ENCODE measurements at places on chromosomes 12 and 14.

GRCh38 chr14:77027538-77028383 is 747 bp downstream of the IRF2BPL start:
- no peak for DNase-seq

- no peak for DNase-seq
These were observed 755 bp upstream of the ATF7IP start for GRCh38 chr12:14364583-14365271.

GRCh38 chr14:79576424-79576823 is 634.9 kb downstream of the DIO2 start:
- DNase-seq: no peak

- no peak for DNase-seq
These were observed 104.0 kb upstream of the PTPRB start for GRCh38 chr12:70741256-70741655.

- DNase-seq: peak; percentile 18
These were observed 436 bp downstream of the VPS33A start for GRCh38 chr12:122265886-122266229.

DNA sequence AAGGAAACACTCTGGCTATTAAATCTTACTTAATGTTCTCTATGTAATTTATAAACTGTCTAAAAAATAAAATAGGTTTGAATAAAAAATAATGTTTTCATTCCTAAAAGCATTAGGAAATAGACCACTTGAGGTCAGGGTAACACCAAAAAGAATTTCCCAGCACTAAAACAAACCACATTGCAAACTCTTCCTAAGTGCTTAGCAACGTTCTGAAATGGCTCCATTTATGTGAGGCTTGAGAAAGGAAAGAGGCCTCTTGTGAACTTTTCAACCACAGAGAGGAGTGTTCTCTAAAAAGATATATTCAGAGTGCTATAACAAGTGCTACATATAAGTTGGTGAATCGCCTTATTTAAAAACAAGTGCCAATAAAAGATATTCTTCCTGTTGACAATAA is 42.7 kb downstream of the ALX1 start:
- no peak for DNase-seq

DNA sequence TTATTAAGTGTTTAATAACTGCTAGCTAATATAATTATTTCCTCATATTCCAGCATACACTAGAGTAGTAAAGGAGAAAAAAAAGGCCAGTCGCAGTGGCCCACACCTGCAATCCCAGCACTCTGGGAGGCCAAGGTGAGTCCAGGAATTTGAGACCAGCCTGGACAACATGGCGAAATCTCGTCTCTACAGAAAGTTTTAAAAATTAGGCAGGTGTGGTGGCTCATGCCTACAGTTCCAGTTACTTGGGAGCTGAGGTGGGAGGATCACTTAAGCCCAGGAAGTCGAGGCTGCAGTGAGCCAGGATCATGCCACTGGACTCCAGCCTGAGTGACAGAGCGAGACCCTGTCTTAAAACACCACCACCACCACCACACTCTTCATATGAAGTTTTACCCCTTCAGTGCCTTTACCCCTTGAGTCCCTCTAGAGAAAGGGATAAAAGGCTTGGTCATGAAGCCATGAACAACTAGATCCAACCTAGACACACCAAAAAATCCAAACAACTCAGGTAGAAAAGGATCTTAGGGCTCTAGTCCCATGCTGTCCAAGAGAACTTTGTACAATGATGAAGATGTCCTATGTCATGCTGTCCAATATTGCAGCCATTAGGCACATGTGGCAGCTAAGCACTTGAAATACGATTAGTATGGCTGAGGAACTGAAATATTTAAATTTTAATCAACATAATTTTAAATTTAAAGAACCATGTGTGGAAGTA is 29.6 kb downstream of the ATXN2 start:
- no peak for DNase-seq

- DNase-seq: no peak
These were observed 193.9 kb downstream of the EMP1 start for GRCh38 chr12:13390381-13390861.

DNA sequence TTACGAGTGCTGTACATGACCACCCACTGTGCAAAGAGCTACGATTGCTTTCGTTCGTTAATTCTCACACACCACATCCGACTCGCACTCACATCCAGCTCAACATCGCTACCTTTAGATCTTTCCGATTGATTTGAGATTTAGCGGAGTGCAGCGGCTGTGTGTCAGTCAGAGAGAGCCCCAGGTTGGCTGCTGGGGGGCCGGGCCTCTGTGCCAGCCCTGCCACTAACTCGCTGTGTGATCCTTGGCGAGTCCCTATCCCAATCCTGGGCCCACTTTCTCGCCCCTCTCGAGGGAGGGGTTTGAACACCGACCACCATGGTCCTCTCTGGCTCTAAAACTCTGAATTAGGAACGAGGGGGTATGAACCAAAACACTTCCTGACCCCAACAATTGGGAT is 8.6 kb downstream of the DLK1 start:
- no peak for DNase-seq

DNA sequence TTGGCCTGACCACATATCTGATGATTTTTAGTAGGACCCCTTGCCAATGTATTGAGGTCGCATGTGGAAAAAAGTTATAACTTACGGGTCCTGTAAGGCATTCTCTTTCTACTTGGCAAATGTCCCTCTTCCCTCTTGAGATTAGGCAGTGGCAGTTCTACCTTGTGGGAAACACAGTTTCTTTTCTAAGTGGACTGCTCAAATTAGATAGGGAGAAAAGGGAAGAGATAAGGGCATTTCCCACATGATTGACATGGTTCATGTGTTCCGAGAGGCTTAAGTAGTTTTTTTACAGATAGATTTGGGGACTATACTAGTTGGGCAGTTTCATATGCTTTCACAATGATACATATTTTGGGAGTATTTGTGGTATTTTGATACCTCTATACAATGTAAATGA is 154.7 kb downstream of the FBXL14 start:
- DNase-seq: no peak

GRCh38 chr12:85350356-85350755 is 70.3 kb downstream of the ALX1 start:
- DNase-seq: no peak

DNA sequence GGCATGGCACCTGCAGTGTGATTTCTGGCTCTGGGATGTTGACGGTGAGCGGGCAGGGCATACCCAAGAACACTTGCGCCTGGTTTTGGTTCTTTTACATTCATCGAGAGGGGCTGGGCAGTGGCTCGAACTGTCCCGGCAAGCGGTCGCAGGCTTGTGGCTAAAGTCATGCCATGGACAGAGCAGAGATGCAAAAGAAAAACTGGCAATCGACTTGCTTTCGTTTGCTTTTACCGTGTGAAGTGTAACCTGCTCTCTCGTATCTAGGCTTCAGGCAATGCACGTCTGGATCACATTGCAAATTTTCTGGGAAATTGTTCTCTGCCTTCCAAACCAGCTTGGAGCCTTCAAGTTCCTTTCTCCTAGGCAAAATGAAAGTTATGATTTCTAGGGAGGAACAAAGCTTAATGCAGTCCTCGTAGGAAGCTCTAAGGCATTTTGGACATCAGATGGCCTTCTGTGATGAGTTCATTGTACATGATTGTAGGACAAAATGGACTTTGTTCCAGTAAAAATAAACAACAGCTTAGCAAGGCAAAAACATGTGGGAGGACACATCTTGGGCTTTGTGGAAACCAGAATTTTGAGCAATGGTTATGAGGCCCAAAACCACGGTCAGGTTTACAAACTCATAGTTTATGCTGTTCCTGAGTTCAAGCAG is 18.3 kb downstream of the ADGRD1 start:
- DNase-seq: no peak

- DNase-seq: no peak
These were observed 10.9 kb downstream of the TNS2 start for GRCh38 chr12:53060721-53061276.

DNA sequence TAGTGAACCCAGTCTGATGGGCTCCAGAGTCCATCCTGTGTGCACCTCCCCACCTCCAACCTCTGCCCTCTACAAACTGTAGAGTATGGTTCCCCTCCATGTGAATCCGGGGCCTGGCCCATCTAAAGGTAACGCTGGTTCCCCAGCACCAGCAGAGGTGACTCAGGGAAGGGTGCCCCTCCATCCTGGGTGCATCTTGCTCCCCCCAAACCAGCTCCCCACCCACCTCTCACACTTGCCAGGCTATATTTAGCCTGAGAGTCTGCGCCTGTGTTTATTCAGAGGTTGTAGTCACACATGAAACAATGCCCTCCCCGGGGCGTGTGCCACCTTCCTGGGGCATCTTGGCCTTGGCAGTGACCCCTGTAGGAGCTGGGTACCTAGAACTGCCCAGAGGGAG is 26.2 kb downstream of the RASAL1 start:
- DNase-seq: no peak

DNA sequence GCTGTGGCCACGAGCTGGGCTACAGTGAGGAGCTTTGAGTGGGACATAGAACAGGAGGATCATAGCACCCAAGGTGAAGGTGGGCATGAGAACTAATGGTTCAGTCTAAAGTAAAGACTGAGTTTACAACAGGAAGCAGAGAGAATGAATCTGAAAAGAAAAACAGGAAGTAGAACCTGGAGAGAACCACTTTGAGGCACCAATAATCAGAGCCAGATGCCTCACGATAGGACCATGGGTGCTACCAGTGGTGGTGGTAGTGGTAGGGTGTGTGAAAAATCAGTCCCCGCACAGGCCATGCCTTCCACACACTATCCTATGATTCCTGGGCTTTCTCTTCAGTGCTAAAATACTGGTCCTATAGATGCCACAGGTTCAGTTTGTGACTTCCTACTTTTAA is 293.6 kb downstream of the AKAP6 start:
- no peak for DNase-seq

Measured in stimulated activated CD8-positive, alpha-beta memory T cell treated with anti-CD3 and anti-CD28 coated beads, Interleukin-15, amount 100 ng/mL, for 1 hour (primary cell).